ENCODE measurements at places on chromosomes 12 and 14. TPM values are rescaled to one million over a fixed set of nuclear protein-coding genes. Genes with fewer than 3 reads are reported as not detected.

GRCh38 chr14:22003461-22003860 is 329.8 kb upstream of the OR4E1 start:
- no peaks in the 10 kb centered on the region for H3K36me3 ChIP-seq
- no peaks in the 10 kb centered on the region for H3K27me3 ChIP-seq
- no peaks in the 10 kb centered on the region for H3K4me1 ChIP-seq

- H3K4me1 ChIP-seq: no peaks in the 10 kb centered on the region
- H3K27me3 ChIP-seq: no peaks in the 10 kb centered on the region
- H3K27ac ChIP-seq: peak overlapping the region; percentile 50
- peak; percentile 66 for DNase-seq
- no peaks in the 10 kb centered on the region for H3K36me3 ChIP-seq
These were observed 99.1 kb downstream of the CAPZA3 start for GRCh38 chr12:18837025-18837424.

Gene RDH16
- total RNA-seq: 0.29 TPM

- H3K4me3 ChIP-seq: no peak overlapping the region
- H3K27me3 ChIP-seq: no peaks in the 10 kb centered on the region
- no peak for DNase-seq
These were observed 301.8 kb upstream of the TMPO start for GRCh38 chr12:98213556-98213955.

DNA sequence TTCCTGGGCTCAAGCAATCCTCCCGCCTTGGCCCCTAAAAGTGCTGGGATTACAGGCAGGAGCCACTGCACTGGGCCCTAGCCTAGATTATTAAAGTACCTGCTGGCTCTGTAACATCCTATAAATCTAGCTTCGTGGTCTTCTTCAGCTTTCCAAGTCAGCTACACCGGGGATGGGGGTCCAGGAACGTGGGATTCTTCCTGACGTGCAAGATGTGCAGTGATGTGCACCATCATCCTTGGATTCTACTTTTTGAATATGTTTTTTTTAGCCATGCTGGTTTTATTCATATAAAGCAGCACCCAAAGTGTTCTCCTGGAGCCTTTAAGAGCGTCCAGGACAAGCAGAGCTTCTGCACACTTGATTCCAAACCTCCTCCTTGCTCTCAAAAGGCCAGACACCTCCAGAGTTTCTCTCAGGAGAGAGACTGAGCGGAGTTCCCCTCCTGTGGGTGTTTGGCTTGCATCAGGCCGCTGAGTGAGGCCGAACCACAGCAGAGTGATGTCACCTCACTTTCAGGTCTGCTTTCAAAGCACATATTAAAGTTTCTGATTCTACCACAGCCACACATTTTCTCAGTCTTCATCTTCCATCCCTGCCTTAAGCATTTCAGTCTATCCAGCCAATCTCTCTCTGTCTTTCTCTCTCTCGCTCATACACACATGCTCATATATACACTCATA is 33.4 kb downstream of the VCPKMT start:
- H3K4me1 ChIP-seq: no peaks in the 10 kb centered on the region
- H3K27me3 ChIP-seq: no peaks in the 10 kb centered on the region
- H3K36me3 ChIP-seq: no peaks in the 10 kb centered on the region

DNA sequence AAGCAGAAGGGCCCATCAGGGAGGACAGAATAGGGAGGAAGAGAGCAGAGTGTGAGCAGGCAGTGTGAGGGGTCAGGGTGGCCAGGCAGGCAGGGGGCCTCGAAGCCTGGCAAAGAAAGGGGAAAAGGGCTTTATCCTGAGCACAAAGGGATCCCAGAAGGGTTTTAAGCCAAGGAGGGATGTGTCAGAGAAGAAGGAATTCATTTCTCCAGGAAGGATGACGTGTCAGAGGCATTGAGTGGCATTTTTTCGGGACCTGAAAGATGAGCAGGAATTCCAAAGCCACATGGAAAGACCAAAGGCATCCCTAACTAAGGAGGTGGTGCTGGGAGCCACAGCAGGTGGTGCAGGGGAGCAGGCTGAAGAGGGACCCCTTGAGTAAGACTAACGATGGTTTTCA is 132.1 kb downstream of the DICER1 start:
- H3K27ac ChIP-seq: no peak overlapping the region
- H3K4me3 ChIP-seq: no peak overlapping the region
- no peaks in the 10 kb centered on the region for H3K27me3 ChIP-seq
- H3K4me1 ChIP-seq: no peaks in the 10 kb centered on the region
- DNase-seq: no peak

DNA sequence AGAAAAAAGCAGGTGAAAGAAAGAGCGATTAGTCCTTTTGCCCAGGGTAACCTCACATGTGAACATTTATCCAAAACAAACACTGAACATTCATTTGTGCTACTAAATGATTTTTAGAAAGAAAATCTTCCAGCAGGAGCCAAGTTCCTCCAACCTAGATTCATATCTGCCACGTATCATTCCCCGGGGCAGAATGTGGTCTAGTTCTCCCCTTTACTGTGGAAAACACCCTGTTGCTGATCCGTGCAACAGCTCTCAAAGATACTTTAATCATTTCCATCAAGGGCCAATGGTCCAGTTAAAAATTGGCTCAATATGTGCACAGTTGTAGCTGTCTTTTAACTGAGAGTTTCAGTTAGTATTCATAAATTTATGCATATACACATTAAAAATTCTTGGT is 479.1 kb downstream of the ATP23 start:
- H3K27ac ChIP-seq: no peak overlapping the region
- no peak for DNase-seq
- no peaks in the 10 kb centered on the region for H3K36me3 ChIP-seq

GRCh38 chr12:11631288-11631687 is 18.2 kb upstream of the ETV6 start:
- H3K27me3 ChIP-seq: no peaks in the 10 kb centered on the region
- H3K4me3 ChIP-seq: no peak overlapping the region
- DNase-seq: no peak
- H3K4me1 ChIP-seq: no peaks in the 10 kb centered on the region
- no peak overlapping the region for H3K27ac ChIP-seq

Data from uterus (tissue), 4 donors.